ENCODE measurements at places on chromosomes 3 and 15.

DNA sequence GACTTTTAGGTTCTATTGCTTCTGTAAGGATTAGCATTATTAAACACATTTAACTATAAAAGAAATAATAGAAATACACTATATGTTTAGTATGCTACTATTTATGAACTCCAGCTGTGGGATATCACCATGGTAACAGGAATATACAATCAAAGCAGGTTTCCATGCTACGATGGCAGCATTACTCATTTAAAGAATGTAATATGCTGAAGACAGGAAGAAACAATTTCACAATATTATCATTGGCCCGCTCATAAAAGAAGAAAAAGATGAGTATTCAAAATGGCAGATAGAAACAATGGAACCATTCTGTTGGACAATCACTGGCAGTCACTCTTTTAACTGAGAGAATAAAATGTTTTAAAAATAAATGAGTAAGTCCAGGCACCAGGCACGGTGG, 153.4 kb downstream of the CBLB start:
- DNase-seq = no peak

GRCh38 chr3:97949110-97949485, 23.1 kb downstream of the RIOX2 start:
- DNase-seq = no peak

DNA sequence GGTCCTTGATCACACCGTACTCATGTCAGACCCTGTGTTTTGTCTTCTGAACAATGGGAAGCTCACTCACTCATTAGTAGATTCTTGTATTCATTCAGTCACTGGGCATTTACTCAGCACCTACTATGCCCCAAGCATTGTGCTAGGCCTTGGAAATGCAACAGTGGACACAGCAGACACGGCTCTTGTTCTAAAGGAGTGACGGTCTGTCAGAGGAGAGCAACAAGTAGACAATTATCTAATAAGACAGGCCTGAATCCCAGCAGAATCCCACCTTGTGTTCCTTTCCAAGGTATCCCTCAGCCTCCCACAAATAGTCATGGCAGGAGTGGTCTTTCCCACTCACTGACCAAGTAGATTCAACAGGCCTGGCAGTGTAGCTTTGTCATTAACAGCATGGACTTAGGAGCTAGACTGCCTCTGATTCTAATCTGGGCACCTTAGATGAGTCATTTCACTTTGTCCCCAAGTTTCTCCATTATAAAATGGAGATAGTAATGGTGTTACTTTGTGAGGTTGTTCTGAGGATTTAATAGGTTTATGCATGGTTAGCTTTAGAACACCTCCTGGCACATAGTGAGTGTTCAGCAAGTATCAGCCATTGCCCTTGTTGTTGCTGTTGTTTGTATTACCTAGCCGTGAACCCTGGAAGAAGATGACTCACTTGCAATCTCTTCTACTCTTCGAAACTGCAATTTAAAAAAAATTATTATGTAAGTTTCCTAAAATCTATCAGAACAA, 69.1 kb downstream of the SSUH2 start:
- no peak for DNase-seq

DNA sequence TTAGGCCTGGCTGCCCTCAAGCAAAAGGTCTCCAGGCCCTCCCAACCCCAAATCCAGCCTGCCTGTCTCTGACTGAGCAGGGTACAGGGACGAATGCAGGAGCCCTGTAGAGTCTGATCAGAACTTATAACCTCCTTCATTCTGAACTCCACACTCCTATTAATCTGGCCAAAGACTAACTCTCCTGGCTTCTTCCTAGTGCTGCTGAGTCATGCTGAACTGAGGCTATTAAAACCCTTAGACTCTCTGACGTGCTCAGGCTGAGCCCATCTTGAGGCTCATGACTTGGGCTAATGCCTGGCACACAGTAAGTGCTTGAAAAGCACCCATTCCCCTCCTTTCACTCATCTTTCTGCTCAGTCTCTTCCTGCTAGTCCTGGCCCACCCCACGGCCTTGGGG, 81.9 kb downstream of the NUP210 start:
- DNase-seq = no peak

DNA sequence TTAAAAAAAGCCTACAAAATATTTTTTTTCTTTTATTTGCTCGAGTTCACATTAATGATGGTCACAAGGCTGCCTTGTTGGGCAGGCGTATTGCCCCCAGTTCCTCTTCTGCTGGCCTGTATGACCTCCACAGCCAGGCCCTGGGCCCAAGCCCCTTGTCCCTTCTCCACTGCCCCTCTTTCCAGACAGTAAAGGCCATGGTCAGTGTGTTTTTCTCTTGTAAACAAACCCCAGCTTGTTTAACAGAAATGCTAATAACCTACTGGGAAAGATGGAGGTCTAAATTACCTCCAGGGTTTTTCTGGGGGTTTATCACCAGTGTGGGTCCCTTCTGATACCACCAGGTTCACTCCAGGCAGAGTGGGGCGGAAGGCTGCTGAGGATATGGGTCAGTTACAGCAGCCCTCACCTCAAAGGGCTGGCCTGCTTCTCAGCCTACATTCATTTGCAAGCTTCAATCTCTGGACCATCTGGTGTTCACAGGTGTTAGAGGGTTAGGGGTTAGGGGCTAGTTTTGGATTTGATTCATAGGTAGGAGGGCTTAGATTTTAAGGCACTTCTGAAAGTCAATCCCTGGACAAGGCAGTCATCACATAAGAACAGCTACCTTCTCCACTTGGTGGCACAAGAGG, 2.0 kb upstream of the MANF start:
- DNase-seq = no peak

DNA sequence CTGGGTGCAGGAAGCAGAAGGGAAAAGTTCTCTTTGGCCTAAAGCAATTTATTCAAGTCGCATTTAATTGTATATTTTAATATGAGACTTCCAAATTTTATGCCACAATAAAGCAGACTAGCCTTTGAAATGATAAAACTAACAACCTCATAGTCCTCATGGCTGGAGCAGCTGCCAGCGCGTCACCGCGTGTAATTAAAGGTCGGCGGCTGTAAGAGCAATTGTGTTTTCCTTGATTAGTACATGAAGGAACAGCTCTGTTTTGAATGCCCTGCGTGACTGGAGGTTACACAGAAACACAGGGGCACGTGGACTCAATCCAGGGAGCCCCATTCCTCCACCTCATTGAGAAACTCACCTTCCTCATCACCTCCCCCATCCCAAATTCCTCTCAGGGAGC, 10.1 kb upstream of the LRRC15 start:
- DNase-seq = no peak

Data from stimulated activated CD4-positive, alpha-beta T cell treated with anti-CD3 and anti-CD28 coated beads, Interleukin-1b, Interleukin-23, amount 100 ng/mL, for 1 hour (primary cell).